ENCODE measurements at places on chromosomes 16 and 17.

GRCh38 chr17:15490634-15491261 is 23.3 kb upstream of the CDRT4 start:
- peak; percentile 17 for DNase-seq

- DNase-seq = no peak
These were observed 65.9 kb downstream of the CCT6B start for GRCh38 chr17:34895383-34895782.

DNA sequence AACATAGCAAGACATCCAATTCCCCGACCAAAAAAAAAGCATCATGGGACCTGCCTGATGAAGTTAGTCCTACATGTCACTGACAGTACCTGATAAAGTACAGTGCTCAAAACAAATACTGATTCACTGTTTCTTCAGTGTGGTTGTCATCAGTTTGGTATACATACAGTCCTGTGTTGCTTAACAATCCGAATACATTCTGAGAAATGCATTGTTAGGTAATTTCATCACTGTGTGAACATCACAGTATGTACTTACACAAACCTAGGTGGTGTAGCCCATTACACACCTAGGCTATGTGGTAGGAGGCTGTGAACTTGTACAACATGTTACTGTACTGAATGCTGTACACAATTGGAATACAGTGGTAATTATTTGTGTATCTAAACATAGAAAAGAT is 19.0 kb upstream of the FA2H start:
- DNase-seq = no peak

DNA sequence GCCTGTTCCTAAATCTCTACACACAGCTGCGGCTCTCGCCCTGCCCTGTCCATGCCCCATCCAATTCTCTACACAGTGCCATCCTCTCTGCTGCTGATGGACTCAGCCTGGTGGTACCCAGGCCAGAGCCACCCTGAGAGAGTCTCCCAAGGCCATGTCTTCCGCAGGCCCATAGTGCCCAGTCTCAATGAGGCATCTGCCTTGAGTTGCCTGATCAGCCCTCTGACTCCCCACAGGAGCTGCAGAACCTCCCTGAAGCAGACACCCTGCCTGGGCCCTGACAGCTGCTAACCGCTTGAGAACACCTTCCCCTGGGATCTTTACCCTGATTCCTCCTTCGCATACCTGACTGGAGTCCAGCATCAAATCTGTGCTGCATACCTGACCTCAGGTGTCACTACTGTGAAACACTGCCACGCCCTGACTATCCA is 13.3 kb downstream of the TSPOAP1 start:
- no peak for DNase-seq

- no peak for DNase-seq
These were observed 396.7 kb upstream of the MAF start for GRCh38 chr16:79997257-79997656.

DNA sequence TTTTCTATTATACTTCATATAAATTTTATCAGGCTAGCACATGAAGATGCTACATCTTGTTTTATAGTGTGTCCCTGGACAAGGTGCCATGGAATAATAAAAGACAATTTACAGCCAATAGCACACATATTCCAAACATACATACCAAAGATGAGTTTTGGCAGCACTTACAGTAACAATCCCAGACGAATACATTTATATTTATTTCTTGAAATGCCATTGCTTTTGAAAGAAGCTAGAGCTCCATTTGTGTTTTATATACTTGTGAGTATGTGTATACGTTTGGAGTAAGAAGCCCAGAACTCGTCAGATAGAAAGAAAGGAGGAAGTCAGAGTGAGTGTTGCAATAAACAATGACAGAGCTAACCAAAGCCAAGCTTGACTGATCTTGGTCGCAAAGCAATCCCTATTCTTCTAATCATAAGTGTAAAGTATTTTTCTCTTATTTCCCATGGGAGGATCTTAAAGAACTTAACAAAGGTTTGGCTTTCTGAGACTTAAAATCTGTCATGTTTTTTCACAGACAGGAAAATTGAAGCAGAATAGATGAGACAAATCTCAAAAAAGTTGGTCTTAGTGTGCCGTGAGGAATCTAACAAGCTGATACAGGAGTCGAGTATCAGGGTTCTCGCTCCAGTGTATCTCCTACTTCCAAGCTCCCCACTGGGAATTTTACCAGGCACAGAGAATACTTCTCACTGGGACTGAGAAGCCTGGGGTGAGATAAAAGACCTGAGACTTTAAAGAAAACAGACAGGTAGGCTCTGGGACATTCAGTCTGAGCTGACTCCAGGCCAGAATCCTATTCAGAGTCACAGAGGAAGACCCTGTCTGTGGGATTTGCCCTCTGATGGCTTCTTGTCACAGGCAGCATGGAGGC is 175.4 kb downstream of the AATF start:
- no peak for DNase-seq

- DNase-seq = no peak
These were observed 53.9 kb upstream of the ACSF3 start for GRCh38 chr16:89039756-89040155.

DNA sequence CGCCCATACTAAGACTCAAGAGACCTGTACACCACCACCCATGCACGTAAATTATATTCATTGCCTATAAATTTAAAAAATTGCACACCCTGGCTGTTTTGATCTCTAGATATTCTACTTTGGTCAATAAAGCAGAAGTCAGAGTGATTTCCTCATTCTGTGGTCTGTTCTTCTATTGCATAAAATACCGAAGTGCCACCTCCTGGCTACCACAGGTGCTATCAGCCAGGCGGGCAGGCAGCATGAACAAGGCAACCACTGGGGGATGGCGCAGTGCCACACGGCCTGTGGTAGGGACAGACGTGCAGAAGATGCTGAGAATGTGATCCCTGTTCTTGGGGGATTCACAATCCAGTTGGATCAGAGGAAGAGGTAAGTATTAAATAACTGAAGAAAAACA is 122.3 kb downstream of the CDK5R1 start:
- DNase-seq = no peak

DNA sequence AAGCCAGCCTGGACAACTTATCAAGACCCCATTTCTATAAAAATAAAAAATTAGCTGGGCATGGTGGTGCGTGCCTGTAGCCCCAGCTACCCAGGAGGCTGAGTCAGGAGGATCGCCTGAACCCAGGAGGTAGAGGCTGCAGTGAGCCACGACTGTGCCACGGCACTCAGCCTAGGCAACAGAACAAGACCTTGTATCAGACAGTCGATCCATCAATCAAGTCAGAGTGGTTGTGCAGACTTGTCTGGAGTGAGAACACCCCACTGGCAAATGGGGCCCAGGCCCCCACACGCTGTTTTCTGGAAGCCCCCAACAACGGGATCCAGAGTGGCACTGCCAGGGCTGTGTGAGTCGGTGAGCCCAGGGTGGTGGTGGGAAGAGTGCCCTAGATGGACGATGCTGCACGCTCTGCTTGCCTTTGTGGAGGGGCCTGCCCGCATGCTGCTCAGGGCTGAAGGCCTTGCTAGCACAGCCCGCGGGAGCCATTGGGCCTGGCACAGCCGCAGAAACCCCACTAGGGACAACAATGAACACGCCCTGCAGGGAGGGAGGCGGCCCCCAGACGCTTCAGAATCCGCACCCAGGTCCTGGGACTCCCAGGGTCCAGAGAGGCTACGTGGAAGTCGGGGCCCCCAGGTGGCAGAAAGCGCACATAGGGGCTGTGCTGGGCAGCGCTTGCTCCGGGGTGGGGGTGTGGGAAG is 80.1 kb upstream of the GNG13 start:
- no peak for DNase-seq

DNA sequence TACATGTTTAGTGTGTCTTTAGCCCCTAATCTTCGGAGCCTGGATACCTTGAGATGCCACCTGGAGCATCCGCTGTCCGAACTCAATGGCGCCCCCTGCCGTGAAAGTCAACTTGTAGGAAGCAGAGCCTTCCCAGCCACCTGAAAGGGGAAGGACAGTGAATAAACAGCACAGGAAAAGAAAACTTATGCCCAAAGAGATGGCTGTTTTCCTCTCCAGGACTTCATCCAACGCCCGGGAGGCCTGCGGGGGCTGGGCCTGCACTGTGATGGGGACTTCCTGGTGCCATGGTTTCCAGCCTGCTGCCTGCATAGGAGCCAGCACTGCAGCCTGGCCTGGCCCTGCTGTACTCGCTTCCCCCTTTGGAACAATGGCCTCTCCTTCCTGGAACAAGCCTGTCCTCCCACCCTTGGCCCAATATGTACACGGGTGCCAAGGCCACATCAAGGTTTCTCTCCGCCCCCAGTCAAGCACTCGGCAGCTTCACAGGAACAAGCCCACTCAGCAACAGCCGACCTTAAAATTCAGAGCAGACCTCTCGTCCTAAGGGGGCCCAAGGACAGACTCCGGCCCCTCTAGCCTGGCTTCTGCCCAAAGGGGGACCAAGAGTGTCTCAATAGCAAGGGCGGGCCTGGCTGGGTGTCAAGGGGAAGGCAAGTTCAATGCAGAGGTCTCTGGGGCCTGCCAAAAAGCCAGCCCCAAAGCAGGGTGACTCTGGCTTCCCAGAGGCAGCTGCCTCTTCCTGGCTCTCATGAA is 4.5 kb upstream of the UNC13D start:
- DNase-seq = peak; percentile 37

GRCh38 chr16:29663807-29664090 is 702 bp downstream of the SPN start:
- DNase-seq = no peak

- no peak for DNase-seq
These were observed 128.3 kb downstream of the SOCS1 start for GRCh38 chr16:11127610-11128195.

DNA sequence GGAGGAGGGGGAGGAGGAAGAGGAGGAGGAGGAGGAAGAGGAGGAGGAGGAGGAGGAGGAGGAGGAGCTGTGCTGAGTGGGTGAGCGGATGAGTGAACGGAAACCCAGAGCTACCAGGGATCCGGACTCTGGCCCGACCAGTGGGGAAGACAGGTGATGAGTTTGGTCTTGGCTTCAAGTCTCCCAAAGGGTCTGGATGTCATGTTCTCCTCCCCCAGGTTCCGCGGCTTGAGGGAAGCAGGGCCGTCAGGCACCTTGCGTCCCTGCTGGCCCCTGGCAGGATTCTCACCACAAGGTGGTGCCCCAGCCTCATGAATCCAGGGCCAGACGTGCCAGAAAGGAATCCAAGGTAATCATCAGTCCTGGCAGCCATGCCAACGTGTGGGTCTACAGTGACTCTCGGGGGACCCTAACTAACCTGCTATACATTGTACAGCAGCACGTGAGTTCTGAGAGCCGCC is 13.5 kb upstream of the ABAT start:
- DNase-seq = peak; percentile 47

GRCh38 chr17:42142371-42142896 is 12.4 kb downstream of the RAB5C start:
- no peak for DNase-seq

DNA sequence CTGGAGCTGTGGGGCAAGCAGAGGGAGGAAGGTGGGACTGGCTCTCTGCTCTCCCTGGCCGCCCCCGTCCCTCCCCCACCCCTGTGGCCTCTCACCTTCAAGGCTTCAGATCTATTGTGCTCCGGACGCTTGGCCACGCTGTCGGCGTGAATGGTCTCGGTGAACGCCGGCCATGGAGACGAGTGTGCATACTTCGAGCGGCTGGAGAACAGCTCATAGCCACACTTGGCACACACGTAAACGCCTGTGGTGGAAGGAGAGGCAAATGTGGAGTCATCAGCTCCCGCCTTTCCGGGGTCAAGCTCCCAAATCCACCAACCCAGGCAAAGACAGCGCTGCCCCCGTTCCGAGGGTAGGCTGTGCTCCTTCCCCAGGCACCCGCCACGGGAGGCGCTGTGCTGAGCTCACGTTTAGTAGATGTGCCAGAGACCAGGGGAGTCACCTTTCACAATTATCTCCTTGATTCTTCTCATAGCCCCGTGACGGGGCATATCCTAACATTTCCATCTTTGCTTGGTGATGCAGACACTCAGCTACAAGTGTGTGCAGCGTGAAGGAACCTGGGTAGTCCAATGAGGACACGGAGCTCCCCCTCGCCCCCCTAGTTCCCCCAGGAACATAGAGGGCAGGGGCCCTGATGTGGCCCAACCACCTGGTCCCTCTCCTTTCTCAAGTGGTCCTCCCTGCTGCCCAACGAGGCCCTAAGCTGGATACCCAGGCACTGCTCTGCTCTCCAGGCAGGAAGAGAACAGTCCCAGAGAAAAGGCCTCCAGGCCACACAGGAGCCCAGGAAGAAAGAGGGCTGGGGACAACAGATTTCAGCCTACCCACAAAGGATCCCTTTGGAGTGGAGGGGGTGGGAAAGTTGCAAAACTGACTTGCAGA is 1.6 kb downstream of the MSRB1 start:
- DNase-seq = no peak

DNA sequence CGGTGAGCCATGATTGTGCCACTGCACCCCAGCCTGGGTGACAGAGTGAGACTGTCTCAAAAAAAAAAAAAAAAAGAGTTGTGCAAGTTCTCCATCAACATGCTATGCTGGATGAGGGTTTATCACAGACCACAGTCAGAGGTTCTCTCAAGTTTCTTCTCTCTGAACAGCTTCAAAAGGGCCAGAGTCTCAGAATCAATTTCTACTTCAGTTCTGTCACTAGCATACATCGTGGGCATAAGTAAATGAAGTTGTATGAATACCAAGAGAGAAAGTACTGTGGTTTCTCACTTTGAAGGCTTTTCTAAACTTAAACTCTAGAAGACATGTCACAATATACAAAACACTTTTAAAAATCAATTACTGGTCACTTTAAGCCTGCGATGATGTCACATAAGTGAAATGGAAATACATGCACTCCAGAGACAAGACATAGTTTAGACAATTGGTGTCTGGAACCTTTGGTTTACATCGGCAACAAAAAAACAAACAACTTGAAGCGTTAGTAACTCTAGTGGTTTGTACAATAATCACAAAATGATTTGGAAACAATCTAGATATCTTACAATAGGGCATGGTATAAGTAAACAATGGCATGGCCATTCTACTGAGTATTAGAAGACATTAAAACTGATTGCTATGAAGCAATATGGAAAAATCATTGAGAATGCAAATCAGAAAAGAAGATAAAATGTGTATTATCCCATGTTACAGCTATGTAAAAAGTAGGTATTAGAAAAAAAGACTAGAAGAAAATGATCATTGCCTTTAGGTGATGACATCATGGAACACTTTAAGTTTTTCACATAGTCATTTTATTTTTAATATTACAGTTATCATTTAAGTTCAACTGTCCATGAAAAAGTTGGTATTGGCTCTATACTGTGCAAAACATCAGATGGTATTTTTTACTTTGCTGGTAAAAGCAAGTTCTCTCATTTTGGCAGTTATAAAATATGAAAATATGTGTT is 232.3 kb downstream of the ZFHX3 start:
- no peak for DNase-seq

DNA sequence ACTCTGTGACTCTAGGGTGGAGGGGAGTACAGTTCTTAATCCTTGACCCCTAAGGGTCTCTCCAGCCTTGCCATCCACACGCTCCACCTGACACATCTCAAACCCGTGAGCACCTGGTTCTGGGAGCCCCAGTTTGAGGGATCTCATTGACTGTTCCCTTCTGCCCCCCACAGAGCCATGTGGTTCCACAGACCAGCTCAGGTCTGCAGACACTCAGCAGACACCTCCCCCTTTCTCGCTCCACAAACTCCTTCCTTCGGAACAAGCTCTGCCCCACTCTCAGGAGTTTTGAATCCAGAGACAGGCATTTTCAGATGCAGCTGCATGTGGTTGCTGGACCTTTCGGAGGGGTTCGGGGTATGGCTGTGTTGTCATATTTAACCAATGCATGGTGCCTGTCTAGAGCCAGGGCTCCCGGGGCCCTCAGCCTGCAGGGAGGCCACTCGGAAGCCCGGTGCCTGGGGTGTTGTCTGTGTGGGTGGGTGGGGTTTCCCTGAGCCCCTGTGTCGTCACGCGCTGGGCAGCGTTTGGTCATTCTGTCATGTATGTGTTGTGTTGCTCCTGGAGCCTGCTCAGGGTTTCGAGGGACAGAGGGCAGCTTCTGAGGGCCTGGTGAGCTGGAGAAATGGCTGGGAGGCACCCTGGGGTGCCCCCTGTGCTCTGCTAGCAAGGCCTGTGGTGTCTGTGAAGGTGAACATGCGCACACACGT is 99.2 kb upstream of the PLCG2 start:
- no peak for DNase-seq

Measured in caudate nucleus (tissue), 63 donors.